Stimulated activated CD4-positive, alpha-beta T cell treated with anti-CD3 and anti-CD28 coated beads, Interleukin-4, amount 100 ng/mL, for 24 hours (primary cell): ENCODE measurements at places on chromosomes 16 and 17.

DNA sequence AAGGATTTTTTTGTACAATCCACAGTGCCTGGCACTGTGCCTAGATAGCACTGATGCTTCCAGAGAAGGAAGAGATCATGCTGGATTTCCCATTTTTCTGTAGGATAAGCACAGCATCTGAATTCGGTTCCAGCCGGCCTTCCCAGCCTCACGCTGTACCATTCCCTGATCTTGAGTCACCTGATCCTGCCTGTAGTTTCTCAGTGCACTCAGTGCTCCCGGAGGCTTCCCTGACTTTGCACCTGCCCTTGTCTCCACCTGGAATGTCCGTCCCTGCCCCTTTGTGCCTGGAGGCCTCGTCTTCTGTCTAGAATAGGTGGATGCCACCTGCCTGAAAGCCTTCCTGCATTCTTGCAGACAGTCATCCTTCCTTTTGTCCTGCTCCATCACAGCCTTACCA, 179.9 kb downstream of the CCDC182 start:
- no peak for DNase-seq

DNA sequence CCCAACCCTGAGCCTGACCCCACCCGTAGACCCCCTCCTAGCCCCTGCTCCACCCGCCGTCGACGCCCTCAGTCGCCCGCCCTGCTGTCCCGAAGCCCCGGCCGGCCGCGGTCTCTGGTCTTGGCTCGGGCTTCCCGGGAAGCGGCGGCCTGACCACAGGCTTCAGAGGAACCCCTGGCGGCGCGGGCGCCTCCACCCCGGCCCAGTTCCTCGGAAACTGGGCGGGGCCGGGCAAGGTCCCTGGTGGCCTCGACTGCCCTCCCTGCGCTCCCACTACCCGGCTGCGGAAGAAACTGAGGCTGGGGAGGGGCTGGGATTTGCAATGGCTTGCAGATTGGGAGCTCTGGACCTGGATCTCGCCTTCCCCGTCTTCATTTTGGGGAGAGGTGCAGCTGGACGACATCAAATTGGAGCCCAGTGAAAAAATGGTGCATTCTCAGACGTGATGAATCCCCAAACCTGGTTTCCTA, 692 bp upstream of the SOCS1 start:
- peak; percentile 48 for DNase-seq

DNA sequence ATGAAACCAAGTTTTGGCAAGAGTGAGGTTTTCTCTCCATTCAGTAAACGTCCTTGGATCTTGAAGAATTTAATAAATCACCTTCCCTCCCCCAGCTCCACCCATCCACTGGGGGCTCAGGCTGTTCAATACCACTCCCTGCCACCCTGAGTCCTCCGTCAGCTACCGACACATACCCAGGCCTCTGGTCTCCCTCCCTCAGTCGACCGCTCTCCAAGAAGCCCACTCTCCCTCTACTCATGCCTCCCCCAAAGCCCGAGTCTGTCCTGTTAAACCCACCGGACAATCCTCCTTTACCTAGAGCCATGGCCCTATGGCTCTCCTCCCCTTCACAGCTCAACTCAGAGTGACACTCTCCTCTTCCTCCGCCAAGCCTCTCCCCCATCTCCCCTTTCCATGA, 19.7 kb upstream of the SLC4A1 start:
- DNase-seq: no peak

- DNase-seq: peak; percentile 97
Measured at GRCh38 chr16:88811769-88812512, at the start of gene APRT. Gene APRT, minus strand, starts transcription at chr16:88811928. Its CDS starts 29 bp downstream, at chr16:88811899.

- no peak for DNase-seq
Measured at GRCh38 chr16:65069065-65069464, 52.8 kb downstream of the CDH11 start.

DNA sequence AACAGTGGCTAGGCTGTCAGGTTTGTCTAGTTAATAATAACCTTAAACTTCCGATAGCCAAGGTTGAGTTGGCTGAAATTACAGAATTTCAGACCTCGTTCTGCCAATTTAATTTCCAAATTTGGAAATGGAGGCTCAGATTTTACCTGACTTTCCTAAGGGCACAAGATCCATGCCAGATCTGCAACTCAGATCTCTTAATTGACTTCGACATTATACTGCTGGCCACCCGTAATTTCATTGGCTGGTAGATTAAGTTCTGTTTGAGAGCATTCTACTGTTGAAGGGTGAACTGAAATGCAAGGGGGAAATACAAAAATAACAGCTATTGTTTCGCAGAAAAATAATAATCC, 210.8 kb downstream of the CNTNAP4 start:
- DNase-seq: no peak

DNA sequence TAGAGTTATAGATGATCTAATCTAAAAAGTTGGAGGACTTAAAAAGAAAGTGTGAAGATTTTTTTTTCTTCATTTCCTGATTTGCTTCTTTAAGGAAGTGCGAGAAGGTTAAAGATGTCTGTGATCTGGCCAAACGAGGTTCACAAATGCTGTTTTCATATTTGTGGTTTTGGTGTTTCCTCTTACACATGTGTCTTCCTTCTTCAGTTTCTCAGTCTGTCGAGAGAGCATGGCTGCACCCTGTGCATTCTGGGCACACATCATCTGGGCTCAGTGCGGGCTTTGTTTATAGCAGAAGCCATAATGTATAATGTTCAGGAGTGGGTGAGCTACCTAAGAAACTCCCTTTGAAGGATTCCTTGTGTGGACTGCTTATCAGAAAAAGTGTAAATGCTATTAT, 260.4 kb upstream of the TBX2 start:
- DNase-seq: peak; percentile 37

DNA sequence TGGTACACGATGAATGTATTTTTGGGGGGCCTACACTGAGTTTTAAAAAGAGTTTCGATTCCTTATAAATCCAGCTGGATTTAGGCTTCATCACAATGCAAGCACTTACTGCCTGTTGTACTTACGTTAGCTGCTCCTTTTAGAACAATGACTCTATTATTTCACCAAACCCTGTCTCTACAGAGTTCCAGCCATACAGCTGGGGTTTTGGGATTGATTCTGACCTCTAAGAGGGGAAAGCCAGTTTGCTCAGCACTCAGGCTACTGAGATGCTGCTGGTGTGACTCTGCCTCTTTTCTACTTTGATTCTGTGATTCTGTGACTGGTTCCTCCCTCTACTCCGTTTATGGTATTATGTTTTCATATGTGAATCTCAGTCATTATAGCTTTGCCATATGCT, 329.7 kb downstream of the ABCC12 start:
- no peak for DNase-seq

- no peak for DNase-seq
Measured at GRCh38 chr17:31744511-31744951, 114.5 kb downstream of the COPRS start.

DNA sequence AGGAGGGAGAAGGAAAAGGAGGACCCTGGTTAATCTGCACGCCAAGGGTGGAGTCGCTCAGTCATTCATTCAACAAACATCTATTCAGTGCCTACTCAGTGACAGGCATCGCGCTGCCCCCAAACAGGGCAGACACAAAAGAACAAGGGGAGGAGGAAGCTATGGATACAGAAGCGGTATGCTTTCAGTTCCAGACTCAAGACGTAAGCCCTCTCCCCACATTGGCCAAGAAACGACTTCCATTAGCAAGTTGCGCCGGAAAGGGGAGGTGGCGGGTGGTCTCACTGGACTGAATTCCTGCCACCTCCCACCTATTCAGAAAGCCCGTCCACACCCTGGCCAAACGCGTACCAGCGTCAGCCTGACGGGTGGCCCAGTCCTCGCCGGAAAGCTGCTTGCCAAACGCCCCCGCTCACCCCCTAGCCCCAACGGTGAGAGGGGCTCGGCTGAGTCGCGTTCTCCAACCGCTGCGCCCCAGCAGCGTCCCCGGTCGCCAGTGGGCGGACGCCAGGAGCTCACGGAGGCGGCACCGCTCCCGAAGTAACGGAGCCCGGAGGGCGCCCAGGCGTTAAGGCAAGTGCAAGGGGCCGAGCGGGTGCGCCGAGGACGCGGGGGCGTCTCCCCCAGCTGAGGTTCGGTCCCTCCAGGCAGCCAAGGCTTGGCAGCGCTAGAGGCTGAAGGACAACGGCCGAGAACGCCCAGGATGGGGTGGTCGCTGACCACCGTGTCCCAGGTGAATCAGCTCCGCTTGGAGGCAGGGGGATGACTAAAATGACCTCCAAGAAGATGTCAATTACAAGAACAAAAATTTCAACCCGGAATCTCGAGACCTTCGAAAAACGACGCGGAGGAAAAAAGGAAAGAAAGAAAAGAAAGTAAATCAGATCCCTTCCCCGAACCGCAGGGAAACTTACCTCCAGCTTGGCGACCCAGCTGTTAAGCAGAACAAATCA, 470.7 kb downstream of the SOX9 start:
- no peak for DNase-seq

- no peak for DNase-seq
Measured at GRCh38 chr16:31362476-31363405, 7.8 kb downstream of the ITGAX start.

GRCh38 chr16:25270577-25270976, 12.9 kb upstream of the ZKSCAN2 start:
- no peak for DNase-seq

GRCh38 chr16:85735225-85735635, 15.7 kb downstream of the C16orf74 start:
- peak; percentile 26 for DNase-seq

GRCh38 chr16:88649924-88650748, 717 bp downstream of the CYBA start:
- DNase-seq: no peak

- no peak for DNase-seq
Measured at GRCh38 chr16:185213-185612, 5.0 kb downstream of the HBQ1 start.

GRCh38 chr16:70612931-70613330, 33.4 kb upstream of the IL34 start:
- no peak for DNase-seq

GRCh38 chr17:17580662-17581470, 10.6 kb downstream of the PEMT start:
- no peak for DNase-seq

DNA sequence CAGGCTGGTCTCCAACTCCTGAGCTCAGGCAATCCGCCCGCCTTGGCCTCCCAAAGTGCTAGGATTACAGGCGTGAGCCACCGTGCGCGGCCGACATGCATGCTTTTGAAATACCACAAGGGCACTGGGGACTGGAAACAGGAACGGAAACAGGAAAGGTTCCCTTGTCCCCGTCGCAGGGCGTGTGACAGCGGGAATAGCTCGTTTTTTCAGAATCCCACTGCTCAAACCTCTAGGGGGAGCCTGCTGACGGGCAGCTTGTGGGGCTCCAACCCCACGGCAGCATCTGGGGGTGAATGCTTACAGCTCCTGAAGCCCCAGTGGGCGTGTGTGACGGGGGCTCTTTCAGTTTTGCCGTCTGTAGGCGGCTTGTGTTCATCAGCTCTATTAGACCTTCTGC, 18.8 kb upstream of the ASGR2 start:
- peak; percentile 40 for DNase-seq

DNA sequence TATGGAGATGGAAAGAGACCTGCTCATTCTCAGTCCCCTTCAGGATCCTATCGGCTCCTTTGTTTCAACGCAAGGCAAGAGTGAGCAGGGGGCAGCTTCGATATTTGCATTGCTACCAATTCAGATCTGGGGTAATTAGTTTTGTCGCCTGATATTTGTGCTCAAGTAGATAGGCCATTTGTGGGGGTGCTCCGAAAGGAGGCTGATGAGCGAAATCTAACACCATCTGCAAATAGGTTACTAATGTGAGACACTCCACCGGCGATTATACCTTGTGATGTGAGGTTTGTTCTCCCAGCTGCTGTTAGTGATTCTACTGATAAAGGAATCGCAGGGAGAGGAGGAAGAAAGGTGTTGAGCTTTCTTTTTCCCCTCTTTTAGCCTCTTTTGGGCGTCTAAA, 31.5 kb downstream of the WSCD1 start:
- DNase-seq: no peak

DNA sequence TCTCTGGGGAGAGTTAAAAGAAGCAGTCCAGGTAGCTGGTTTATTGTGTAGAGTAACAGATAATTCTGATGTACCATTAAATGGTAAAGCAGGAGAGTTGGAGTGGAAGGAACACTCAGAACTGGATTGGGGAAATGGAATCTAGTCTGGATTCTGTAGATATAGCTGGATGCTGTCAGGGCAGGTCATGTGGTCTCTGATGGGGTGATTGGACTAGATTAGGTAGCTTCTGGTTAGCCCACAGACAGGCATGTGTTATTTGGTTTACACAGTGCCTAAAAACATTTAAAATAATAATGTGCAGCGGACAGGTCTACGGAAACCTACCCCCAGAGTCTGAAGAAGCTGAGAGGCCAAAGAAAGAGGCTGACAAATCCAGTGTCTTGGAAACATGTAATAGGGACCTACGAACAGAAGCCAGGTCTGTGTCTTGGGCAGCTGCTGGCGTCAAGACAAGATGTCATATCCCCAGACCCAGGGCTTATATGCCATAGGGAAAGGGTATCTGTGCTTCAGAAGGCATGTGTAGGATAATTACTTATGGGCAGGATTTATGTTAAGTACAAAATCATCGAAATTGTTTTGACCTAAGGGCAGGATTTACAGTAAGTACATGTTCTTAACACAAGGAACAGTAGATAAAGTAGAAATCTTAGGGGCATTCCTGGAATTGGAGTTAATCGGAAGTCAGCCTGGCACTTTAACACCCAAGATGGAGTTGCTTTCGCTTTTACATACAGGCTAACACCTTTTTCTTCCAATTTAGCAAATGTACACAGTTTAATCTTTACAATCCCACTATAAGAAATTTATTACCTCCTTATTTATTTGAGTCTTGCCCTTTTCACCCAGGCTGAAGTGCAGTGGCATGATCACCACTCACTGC, 12.4 kb downstream of the LUC7L3 start:
- DNase-seq: no peak

GRCh38 chr16:27287887-27288286, 19.3 kb upstream of the NSMCE1 start:
- DNase-seq: no peak

- DNase-seq: no peak
Measured at GRCh38 chr17:32267690-32268205, 2.1 kb downstream of the RHBDL3 start.

GRCh38 chr16:58727796-58728568, 6.1 kb downstream of the GOT2 start:
- DNase-seq: no peak

DNA sequence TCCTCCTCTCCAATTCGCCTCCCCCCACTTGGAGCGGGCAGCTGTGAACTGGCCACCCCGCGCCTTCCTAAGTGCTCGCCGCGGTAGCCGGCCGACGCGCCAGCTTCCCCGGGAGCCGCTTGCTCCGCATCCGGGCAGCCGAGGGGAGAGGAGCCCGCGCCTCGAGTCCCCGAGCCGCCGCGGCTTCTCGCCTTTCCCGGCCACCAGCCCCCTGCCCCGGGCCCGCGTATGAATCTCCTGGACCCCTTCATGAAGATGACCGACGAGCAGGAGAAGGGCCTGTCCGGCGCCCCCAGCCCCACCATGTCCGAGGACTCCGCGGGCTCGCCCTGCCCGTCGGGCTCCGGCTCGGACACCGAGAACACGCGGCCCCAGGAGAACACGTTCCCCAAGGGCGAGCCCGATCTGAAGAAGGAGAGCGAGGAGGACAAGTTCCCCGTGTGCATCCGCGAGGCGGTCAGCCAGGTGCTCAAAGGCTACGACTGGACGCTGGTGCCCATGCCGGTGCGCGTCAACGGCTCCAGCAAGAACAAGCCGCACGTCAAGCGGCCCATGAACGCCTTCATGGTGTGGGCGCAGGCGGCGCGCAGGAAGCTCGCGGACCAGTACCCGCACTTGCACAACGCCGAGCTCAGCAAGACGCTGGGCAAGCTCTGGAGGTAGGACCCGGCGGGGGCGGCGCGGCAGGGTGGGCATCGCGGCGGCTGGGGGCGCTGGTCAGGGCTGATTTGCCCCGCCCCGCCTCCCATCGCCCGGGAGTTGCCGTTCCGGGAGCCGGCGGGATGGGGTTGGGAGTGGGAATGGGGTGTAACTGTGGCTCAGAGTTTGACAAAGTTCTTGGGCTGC, 567 bp downstream of the SOX9 start:
- DNase-seq: no peak
